Naive thymus-derived CD4-positive, alpha-beta T cell (primary cell): ENCODE measurements at places on chromosomes 13 and 19.

DNA sequence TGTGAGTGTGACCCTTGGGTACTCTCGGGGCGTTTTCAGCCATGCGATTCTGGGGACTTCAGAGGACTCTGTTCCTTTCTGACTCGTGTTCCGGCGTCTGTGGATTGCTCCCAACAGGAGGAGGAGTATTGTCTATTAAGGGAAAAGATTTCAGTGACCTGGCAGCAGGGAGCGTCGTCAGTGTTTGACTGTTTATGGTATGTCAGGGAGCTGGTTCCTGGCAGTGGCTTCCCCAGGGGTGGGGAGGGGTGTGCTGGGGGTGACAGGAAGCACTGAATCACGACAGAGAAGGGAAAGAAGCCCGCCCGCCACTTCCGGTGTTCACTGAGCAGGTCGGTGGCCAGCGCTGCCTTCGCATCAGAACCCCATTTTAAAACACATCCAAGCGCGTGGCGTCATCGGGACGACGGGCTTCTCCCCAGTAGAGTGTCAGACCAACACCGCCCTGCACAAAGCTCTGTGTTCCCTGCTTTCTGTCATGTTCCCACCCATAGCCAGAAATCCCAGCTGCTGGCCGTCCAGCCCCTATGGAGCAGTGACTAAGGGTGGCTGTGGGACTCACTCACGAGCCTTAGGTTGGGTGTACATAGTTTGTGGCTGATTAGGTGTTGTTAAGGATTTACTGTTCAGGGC lies 33.8 kb downstream of the COL4A2 start:
- DNase-seq: peak; percentile 38

DNA sequence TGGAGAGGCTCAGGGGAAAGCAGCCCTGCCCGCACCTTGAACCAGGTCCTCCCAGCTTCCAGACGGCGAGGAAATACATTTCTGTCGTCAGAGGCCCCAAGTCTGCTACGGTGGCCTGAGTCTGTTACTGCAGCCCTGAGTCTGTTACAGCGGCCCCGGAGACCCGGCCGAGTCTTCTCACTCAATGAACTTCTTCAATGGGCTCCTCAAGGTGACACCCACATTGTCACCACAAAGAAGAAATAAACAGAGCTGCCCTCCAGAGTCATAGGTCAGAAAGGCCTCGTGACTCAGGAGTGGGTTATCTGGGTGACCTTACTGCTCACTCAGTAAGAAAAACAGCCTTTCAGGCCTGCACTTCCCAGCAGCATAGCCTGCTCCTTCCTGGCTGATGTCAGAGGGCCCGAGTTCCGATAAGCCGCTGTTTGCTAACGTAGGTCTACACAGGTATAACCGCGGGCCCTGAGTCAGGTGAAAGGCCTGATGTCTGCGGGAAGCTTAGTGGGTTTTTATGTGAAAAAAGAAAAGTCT lies 66.9 kb upstream of the TM9SF2 start:
- DNase-seq: peak; percentile 76

- peak; percentile 52 for DNase-seq
These were observed 843 bp downstream of the ANO8 start for GRCh38 chr19:17333611-17334413.

DNA sequence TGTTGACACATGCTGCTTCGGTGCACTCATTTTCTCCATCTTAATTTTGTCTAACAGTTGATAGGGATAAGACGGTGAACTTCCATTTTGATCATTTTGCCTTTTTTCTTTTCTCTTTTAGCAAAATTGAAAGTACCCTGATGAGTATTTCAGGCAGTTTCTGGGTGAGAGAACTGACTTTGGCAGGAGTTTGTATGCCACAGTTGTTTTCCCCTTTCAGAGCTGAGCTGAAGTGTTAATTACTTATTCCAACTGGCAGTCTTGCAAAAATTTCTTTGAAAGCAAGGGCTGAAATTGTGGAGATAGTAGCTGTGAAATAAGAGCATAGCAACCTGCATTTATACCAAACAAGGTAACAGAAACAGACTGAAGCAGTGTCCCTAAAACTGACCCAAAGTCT lies 180.2 kb downstream of the SLITRK5 start:
- no peak for DNase-seq

GRCh38 chr19:49682274-49682673 lies 5.2 kb downstream of the PRMT1 start:
- DNase-seq: no peak

GRCh38 chr19:46902402-46902766 lies 41.6 kb downstream of the ARHGAP35 start:
- DNase-seq: no peak

DNA sequence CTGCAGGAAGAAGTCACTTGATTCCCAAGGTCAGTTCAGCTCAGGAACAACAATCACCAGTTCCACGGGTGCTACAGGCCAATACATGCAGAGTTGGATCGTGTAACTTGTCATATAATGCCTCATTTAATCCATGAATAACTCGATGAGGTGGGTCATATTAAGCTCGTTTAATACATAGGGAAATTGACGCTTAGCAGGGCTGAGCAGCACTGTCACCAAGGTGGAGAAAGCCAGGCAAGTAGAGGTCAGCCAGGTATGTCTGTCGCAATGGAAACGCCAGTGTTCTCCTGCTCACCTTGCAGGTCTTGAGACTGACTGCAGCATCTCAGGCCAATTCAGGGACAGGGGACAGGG lies 52.3 kb downstream of the CCDC70 start:
- no peak for DNase-seq

DNA sequence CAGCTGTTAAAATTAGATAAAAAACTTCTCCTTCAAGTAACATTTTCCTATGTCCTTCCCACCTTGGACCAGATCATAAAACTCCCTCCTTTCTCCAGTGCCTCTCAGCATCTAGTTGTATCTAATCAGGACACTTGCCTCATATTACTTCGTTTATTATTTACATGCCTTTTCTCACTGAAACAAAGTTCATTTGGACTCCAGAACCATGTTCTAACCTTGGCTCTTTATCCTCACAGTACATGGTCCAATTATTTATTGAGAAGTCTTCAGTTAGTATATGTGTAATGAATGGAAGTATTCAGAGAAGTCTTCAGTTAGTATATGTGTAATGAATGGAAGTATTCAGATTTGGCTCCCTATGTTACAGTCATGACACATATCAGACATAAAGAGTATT lies 342.7 kb downstream of the OXGR1 start:
- DNase-seq: no peak

- no peak for DNase-seq
These were observed 725.2 kb upstream of the SLITRK1 start for GRCh38 chr13:84607261-84608013.

- no peak for DNase-seq
These were observed 75.2 kb upstream of the UBL3 start for GRCh38 chr13:29925457-29926097.

DNA sequence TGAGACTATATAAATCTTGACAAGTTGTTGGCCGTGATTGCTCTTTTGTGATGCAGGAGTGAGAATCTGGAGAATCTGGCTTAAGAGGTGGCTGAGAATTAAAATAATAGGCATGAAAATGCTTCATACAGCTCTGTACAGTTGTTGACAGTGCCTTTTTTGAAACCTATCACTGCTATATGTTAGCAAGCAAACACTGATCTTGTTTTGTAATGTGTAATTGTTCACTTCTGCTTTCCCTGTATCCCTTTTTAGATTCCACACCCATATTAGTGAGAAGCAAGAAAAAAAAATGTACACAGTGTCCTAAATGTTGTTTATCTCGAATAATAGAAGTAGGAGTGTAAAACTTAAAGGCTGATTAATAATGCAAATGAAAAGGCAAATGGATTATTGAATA lies 31.1 kb downstream of the ITM2B start:
- no peak for DNase-seq

DNA sequence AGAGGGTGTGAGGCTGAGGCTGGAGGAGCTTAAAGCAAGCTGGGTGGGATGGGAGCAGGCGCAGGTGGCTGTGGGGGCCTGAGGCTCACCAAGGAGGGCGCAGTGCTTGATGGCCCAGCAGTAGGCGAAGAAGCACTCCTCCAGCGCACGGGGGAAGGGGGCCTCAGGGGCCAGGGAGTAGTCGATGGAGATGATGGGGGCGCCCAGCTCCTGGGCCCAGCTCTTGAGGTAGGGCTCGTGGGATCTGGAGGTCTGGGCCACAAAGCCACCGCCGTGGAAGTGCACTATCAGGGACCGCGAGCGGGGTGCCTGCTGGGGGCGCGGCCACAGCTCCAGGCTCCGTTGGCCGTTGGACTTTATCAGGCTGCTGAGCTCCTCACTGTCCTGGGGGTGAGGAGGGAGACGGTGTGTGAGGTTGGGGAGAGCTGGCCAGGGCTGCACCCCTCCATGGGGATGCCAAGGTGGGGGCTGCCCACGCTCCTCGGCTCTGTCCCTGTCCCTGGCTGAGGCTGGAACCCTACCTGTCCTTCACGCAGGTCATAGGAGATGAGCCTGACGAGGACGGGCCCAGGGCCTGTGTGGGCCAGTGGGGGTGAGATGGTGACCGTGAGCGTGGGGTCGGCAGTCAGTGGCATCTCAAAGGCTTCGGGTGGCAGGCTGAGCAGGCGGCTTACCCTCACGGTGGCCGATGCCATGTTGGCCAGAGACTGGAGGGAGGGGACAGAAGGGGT lies 17.2 kb upstream of the CNFN start:
- no peak for DNase-seq

DNA sequence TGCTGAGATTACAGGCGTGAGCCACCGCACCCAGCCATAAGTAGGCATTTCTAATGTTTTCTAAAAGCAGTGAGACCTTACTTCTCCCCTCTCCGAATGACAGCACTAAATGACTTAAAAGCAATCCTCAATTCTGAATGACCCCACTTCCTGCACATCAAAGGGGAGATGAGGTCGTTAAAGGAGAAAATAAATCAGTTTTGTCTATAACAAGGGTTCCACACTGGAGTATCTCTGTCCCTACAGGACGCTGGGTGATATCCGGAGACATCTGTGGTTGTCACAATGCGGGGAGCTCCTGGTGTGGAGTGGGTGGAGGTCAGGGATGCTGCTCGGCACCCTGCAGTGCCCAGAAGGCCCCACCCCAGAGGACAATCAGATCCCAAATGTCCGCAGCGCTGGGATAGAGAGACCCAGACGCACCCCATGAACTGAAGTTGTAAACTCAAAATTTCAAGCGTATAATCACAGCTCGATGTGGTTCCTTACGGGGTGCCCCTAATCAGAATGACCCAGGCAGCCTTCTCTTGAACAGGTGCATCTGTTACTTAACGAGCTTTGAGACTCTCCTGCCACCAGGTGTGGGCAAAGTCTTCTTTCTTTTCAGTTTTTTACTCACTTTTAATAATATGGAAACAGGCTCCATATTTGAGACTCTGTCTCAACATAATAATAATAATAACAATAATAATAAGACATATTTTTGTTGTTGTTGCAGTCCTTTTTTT lies 2.9 kb downstream of the GNG7 start:
- DNase-seq: no peak

DNA sequence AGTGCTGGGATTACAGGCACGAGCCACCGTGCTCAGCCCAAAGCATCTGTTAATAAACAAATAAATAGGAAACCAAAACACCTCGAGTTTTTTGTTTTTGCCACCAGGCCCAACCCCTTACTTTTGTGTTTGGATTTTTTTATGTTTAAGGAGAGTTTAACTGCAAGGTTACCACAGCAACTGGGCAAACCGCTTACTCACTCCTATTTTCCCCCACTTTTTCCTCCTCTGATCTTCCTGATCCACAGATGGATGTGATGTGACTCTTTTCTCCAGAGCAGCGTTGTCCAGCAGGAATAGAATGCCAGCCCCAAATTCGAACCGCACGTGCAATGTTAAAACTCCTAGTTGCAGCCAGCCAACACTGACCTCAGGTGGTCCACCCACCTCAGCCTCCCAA lies 2.1 kb upstream of the PNMA8B start:
- DNase-seq: no peak

GRCh38 chr13:98222816-98223215 lies 45.7 kb upstream of the RNF113B start:
- DNase-seq: no peak

- no peak for DNase-seq
These were observed 7.5 kb upstream of the NFIX start for GRCh38 chr19:12987781-12988180.

DNA sequence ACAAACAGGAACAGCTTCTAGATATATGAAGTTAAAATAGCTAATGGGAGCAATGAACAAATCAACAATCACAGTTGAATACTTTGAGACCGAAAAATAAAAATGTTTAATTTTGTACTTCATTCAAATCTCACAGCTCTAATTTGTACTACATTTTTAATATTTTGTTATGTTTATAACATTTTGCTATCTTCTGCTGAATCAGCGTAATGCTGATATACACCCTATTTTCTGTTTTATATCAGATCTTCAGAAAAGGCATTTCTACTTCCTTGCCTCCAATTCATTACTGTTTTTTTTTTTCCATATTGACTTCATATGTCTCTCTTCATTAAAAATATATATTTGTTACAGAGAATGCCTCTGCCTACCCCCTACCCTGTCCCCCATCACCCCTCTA lies 27.9 kb upstream of the GPR183 start:
- DNase-seq: no peak

DNA sequence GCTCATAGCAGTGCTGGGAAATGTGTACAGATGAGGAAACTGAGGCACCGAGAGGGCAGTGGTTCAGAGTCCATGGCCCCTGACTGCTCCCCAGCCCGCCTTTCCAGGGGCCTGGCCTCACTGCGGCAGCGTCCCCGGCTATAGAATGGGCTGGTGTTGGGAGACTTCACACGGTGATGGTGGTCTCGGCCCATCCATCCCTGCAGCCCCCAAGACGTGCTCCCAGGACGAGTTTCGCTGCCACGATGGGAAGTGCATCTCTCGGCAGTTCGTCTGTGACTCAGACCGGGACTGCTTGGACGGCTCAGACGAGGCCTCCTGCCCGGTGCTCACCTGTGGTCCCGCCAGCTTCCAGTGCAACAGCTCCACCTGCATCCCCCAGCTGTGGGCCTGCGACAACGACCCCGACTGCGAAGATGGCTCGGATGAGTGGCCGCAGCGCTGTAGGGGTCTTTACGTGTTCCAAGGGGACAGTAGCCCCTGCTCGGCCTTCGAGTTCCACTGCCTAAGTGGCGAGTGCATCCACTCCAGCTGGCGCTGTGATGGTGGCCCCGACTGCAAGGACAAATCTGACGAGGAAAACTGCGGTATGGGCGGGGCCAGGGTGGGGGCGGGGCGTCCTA lies 15.9 kb downstream of the LDLR start:
- DNase-seq: no peak

DNA sequence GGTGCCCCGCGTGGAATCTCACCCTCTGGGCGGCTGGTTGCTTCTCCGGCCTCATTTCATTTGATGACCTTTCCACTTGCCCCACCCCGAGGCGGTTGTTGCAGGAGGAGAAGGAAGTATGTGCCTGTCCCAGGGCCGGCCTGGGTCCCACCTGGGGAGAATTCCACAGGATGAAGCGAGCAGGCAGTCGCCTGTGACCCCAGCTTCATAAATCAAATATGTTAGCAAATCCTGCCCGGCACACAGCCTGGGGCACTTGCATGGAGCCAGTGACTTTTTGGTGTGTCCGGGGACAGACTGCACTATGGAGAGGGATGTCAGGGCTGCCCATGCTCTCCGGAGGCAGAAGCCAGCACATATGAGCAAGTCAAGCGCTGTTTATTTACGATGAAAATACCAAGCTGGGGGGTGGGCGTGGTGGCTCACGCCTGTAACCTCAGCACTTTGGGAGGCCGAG lies 19.7 kb upstream of the ZBTB7A start:
- DNase-seq: no peak
